ENCODE measurements at places on chromosomes 5 and 9.

DNA sequence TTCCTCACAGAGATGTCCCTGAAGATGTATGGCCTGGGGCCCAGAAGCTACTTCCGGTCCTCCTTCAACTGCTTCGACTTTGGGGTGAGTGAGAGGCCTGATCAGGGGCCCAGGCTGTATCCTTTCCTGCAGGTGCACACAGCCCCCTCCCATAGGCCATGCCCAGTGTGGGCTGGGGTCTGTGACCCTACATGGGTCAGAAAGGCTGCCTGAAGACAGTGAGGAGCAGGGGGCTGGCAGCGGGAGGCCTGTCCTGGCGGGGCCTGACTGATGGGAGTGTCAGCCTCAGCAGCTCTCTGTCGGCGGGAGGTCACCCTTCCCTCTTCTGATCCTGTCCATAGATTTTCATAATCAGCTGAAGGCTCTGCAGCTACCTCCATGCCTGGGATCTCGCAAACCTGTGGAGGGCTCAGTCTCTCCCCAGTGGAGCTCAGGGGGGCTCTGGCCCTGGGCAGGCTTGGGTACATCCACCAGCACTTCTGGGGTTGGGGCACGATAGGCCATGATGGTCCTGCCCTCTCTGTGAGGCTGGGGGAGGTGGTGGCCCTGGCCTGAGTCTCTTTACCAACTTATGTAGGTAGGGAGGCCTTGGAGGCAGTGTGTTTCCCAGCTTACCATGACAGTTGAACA is 98.5 kb downstream of the CACNA1B start:
- no peak for DNase-seq

- DNase-seq = no peak
Observed at GRCh38 chr9:30103647-30104394, 2280.6 kb upstream of the ACO1 start.

DNA sequence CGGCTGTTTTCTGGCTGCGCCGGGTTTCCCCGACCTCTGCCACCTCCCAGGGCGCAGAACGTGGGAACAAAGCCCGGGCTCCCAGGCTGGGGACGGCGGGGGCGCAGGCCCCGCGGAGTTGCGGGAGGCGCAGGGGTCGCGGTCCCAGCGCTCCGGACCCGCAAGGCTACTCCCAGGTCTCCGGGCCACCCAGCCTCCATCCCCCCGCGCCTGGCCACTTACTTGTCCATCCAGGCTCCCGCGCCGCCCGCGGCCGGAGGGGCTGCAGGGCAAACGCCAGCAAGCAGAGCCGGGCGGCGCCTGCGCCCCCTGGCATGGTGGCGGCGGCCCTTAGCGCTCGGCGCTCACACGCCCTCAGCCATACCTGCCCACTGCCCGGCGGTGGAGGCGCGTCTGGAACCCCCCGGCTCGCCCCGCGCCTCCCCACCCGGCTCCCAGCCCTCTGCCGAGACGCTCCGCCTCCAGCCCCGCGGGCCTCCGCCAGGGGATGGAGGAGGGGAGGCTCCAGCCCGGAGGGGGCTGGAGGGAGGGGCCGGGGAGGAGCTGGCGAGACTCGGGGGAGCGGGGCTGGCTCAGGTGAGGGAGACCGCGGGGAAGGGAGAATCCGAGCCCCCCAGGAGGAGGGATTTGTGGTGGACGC is at the start of gene ADAM19:
Gene ADAM19 (minus strand): TSS at position 395 of the 640 bp plus-strand sequence. CDS start 79 bp downstream, at position 316.
- DNase-seq = no peak

DNA sequence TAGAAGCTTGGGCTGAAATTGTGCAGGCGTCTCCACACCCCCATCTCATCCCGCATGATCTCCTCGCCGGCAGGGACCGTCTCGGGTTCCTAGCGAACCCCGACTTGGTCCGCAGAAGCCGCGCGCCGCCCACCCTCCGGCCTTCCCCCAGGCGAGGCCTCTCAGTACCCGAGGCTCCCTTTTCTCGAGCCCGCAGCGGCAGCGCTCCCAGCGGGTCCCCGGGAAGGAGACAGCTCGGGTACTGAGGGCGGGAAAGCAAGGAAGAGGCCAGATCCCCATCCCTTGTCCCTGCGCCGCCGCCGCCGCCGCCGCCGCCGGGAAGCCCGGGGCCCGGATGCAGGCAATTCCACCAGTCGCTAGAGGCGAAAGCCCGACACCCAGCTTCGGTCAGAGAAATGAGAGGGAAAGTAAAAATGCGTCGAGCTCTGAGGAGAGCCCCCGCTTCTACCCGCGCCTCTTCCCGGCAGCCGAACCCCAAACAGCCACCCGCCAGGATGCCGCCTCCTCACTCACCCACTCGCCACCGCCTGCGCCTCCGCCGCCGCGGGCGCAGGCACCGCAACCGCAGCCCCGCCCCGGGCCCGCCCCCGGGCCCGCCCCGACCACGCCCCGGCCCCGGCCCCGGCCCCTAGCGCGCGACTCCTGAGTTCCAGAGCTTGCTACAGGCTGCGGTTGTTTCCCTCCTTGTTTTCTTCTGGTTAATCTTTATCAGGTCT is at the start of gene C9orf72:
Gene C9orf72 (minus strand): TSS at position 564 of the 716 bp plus-strand sequence. CDS start 6,361 bp downstream, outside the sequence.
- DNase-seq = peak; percentile 76

GRCh38 chr5:17316970-17317459 is 99.6 kb downstream of the BASP1 start:
- peak; percentile 94 for DNase-seq

DNA sequence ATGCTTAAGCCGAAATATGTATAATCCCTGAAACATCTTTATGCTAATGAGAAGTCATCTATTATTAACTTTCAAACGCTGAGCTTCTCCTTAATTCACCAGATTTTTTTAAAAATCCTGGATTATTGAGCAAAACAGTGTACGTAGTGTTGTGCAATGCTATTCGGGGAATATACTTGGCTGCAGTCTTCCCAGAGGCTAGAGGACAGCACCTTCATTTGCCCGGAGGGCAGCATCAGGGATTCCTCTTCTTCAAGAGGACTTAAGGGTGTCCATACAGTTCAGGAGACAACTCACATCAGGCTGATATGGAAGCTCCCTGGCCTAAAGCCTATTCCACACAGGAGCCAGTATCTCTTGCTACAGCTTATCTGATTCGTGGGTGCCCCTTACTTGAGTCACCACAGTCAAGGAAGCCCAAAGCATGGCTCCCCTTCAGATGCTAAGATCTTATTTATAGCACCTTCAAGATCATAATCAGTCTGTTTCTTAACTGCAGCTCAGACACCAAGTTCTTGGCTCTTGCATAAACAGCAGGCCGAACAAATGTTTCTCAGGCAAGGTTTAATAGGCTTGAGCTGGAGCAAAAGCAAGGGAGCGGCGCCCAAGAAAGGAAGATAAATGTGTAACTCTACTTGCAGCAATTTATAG is 29.4 kb downstream of the NUTM2F start:
- no peak for DNase-seq

DNA sequence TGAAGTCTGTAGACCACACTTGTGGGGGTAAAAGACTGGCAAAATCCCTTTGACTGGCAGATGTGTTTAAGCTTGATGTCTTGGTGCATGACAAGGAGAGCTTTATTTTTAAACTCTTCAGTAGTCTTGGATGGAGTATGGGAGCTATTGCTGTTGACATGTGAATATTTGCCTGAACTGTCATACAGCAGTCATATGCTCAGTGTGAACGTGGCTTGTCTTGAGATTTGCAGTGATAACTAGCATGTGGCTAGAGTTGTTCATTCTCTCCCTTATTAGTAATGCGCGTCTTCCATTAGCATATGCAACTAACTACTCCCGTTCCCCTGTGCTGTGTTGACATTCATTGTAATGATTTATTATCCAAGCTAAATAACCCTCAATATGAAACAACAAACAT is 523.6 kb upstream of the WWC1 start:
- DNase-seq = no peak

GRCh38 chr5:133409210-133409674 is 203.1 kb downstream of the FSTL4 start:
- DNase-seq = no peak

DNA sequence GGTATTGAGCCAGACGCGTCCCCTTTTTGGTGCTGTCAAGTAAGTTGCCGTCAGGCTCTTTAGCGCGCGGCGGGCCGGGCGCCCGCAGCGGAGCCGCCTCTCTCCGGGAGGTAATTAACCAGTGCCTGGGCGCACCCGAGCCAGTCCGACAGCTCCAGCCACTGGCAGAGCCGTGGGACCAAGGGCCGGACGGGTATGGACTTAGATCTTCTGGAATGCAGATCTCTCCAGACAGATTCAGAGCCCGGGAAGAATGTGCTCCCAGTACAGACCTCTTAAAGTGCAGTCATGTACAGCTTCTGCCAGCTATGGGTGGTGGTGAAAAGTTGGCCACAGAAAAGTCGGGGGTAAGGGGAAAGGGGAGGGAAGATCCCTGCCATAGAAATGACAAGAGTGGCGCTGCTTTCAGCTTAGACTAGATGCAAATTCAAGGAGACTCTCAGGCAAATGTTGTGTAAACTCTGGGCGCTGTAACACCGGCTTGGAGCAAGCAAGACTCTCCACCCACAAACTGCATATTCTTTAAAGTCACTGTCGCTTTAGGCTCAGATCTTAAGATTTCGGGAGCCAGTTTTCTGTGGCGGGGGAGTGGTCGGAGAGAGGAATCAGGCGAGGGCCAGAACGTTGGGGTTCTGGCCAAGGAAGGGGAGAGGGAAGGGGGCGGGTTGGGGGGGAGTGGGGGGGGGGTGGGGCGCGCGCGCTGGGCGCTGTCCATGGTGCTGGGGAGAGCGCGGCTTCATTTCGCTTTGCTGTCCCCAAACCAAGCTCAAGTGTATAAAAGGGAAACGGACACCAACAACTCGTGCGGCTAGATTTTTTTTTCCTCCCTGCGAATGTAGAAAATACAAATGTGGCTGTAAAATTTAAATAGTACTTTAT is 29.2 kb downstream of the NR2F1 start:
- DNase-seq = peak; percentile 4

GRCh38 chr5:172689801-172690200 is 48.7 kb downstream of the NEURL1B start:
- DNase-seq = no peak

- no peak for DNase-seq
Observed at GRCh38 chr9:1698991-1699390, 316.2 kb upstream of the SMARCA2 start.

DNA sequence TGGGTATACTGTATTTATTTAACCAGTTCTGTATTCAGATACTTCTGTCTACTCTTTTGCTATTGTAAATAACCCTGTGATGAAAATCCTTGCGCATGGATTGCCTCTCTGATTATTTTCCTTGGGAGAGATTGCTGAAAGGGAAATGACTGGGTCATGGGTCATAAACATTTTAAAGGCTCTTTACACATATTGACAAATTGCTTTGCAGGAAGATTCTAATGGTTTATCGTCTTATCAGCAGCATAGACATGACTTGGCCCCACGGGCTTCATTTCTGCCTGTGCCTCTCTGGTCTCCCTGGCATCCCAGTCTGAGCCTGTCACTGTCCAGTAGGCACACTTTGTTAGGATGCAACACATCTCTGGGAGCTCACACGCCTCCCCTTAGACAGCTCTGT is 52.3 kb downstream of the RGS3 start:
- DNase-seq = no peak

DNA sequence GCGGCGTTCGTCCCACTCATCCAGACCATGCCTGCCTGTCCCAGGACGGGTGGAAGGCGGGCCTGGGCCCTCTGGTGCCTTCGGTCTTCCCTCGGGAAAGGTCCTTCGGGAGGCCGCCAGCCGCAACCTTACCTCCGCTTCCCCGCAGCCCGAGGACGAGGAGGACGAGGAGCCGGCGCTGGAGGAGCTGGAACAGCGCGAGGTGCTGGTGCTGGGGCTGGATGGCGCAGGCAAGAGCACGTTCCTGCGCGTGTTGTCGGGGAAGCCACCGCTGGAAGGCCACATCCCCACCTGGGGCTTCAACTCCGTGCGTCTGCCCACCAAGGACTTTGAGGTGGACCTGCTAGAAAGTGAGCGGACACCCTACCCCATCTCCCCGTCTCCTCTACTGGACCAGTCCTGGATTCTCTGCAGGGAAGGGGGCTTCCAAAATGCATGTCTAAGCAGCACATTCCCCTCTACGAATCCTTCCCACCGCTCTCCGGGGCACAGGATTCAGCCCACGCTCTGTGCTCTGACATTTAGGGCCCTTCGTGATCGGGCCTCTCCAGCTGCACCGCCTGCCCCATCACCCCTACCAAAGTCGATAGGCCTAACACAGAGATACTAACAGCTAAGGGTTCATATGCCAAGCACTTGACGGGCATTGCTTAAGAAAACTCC is 1.1 kb downstream of the ARL10 start:
- no peak for DNase-seq

GRCh38 chr9:123349033-123349432 is 7.0 kb upstream of the CRB2 start:
- DNase-seq = no peak

DNA sequence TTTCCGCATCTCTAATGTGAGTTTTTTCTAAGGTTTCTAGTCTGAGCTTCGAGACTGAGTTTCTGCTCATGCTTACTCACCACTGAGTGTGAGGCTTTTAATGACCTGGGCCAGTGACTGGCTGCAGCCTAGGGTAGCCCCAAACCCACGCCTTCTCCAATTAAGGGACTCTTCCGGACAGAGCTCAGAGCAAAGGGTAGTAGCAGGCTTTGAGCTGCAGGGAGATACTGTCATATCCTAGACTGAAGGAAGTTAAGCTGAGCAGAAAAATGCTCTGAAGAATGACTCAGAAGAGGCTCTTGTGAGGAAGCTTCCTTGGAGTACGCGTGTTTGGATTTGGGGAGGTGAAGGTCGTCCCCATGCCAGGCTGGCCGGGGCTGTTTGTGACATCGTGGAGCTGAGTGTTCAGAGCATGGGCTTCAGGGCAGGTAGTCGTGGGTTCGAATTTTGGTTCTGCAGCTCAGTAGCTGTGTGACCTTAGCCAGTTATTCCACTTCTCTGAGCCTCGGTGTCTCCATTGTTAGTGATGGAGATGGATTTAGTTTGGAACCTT is 3.5 kb downstream of the USP20 start:
- DNase-seq = peak; percentile 77

GRCh38 chr5:13552361-13552760 is 392.1 kb downstream of the DNAH5 start:
- no peak for DNase-seq

DNA sequence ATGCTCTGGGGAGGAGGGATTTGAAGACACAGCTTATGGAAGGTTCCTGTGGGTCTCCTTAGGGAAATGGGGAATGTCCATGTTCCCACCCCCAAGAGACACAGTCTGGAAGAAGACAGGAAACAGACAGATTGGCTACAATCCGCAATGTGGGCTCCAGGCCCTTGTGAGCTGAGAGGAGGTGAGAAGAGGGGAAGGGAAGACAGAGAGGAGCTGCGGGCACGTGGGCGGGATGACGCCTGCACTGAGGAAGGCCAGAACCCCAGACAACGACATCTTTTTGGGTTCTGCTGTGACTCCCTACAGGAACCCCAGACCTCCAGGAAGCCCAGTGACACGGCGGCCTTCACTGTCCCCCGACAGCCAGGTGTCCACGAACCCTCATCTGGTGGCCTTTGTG is 29.9 kb upstream of the NKD2 start:
- DNase-seq = no peak

GRCh38 chr5:33319151-33319550 is 121.6 kb upstream of the TARS1 start:
- DNase-seq = no peak

- DNase-seq = peak; percentile 47
Observed at GRCh38 chr9:68515326-68516017, 25.2 kb downstream of the TMEM252 start.

GRCh38 chr5:34886392-34887119 is 28.7 kb downstream of the RAD1 start:
- DNase-seq = no peak

- no peak for DNase-seq
Observed at GRCh38 chr9:81344366-81344765, 345.0 kb downstream of the TLE1 start.

- DNase-seq = no peak
Observed at GRCh38 chr5:112165897-112166737, 253.0 kb downstream of the EPB41L4A start.

GRCh38 chr9:21974343-21974721 is 19.9 kb downstream of the CDKN2A start:
- no peak for DNase-seq

GRCh38 chr5:123651234-123651633 is 139.3 kb downstream of the CSNK1G3 start:
- DNase-seq = no peak

Measured in inflammatory macrophage (primary cell).